Bone marrow (tissue), 2 donors: ENCODE measurements at places on chromosomes 1 and 21.

- DNase-seq: no peak
Measured at GRCh38 chr1:48792961-48793360, 16.3 kb upstream of the BEND5 start.

DNA sequence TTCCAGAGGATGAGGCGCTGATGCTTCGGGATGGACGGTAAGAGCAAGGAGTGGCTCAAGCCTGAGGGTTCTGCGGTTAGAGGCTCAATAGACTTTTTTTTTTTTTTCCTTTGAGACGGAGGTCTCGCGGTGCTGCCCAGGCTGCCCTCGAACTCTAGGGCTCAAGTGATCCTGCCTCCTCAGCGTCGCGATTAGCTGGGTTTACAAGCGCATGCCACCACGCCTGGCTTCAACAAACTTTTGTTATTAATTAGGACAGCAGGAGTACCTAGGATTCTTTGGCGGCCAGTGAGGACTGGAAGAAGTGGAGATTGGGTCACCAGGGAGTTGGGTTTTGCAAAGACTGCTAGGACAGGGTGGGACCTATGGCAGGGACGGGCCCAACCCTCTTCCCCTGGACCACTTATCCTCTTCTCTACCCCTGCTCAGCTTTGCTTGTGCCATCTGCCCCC is 587 bp downstream of the SCNM1 start:
- DNase-seq: no peak

- no peak for DNase-seq
Measured at GRCh38 chr1:177091040-177091439, 73.5 kb downstream of the ASTN1 start.

DNA sequence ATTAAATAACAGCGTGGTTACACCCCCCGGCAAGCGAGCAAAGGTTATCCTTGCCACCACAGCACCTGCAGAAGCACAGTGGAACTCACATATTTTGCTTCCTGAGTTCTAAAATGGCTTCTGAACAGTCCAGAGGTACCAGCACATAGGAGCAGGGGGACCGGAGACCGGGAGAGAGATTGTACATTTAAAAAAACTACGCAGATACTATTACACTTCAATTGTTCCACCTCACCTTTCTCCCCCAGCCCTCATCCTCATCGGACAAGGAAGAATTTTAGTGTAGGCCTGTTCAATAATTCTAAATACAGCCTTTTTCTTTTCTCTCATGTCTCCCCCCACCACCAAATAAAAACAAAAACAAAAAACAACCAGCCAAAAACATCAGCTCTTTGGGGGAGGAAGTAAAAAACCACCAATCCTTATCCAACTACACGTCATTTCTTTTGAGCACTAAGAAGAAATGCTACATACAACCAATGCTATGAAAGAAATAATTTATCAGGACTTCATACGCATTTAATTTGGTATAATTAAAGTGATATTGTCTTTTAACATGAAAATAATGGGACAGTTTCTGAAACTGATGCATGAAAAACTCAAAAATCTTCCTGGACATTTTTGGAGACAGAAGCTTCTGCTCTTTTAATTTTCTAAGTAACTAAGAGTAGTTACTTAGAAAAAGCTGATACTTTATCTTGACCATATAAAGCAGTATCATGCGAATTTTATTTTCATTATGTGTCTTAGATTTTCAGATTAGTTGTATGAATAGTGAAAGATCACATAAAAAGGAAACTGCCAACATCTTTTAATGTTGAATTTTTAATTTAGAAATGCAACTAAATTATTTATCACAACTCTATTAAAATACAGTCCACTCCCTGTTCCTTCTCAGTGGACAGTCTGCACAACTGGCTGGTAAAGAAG is 9.1 kb downstream of the CDKN2C start:
- no peak for DNase-seq

DNA sequence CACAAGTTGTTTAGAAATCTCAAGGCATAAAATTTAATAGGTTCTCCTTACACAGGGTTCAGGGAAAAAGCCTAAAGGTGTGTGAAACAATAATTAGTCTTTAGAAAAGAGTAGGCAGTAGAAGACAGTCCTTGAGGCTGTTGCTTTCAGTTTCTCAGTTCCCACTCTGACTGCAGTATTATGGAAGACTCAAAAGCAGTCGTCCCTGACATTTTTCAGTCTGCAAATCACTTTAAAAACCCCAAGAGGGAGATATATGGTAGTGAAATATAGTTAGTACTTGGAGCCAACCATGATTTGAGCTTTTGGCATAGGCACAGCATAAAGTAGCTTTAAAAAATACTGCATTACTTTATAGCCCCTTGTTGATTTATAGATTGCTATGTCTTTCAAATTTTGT is 299.7 kb downstream of the OLFM3 start:
- no peak for DNase-seq

DNA sequence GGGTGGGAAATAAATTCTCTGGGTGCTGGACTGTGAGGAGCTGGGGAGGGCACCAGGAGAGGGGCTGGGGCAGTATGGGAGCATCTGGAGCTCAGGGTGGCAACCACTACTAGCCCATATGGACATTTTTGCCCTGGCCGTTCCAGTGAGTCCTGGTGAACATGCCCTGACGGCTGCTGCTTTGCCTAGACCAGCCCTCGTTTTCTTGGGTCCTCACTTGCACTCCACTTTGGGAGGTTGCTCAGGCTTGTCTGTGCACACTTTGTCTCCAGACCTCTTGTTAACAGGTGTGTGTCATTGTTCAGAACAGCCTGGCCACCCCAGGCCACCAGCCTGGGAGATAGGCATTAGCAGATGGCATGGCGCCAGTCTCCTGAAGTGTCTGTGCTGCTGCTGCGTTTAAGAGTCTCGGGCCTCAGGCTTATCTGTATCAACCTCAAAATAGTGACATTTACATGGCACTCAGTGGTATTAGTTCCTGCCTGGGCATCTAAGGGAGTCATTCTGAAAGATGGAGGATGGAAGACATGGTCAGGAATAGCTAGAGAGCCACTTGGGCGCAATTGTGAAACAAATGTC is 190.5 kb downstream of the PTPRU start:
- DNase-seq: no peak

- no peak for DNase-seq
Measured at GRCh38 chr1:104706631-104707147, 957.0 kb downstream of the AMY1C start.

DNA sequence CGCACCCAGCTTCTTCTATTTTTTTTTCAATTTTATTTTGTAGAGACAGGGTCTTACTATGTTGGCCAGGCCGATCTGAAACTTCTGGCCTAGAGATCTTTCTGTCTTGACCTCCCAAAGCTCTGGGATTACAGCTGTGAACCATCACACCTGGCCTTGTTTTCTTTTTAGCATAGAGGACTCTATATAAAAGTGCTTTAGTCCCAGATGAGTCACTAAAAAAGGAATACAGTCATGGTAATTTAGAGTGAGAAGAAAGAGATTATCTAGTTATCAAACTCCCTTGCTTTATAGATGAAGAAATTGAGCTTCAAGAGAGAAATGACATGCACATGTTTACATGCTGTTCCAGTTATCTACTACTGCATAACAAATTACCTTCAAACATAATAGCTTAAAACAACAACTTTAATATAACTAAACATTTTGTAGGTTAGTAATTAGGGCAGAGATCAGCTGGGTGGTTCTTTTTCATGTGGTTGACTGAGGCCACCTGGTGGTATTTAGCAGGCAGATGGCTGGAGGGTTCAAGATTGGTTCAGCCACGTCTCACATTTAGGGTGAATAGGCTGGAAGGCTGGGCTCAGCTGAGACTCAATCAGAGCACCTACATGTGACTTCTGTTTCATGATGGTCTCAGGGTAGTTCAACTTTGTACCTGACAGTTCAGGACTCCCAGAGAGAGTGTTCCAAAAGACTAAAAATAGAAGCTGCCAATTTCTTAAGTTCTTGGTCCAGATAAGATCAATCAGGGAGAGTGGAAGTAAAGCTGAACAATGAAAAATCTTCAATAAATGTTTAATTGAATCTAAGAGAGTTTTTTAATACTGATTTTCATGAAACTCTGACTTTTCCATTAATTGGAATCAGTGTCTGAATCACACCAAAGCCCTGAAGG is 16.9 kb upstream of the MTF2 start:
- peak; percentile 44 for DNase-seq

DNA sequence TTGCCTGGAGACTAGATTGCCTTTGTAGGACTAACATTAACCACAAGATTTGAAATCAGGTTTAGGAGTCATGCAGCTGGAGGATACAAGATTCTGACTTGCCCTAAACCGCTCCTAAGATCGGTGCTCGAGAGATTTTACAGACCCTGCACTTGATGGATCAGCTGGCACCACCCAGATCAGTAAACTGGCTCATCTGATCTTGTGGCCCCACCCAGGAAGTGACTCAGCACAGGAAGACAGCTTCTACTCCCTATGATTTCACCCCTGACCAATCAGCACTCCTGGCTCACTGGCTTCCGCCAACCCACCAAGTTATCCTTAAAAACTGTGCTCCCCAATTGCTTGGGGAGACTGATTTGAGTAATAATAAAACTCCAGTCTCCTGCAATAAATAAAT is 876 bp upstream of the CATSPERE start:
- peak; percentile 18 for DNase-seq

- DNase-seq: no peak
Measured at GRCh38 chr1:170765712-170766330, 101.9 kb downstream of the PRRX1 start.

DNA sequence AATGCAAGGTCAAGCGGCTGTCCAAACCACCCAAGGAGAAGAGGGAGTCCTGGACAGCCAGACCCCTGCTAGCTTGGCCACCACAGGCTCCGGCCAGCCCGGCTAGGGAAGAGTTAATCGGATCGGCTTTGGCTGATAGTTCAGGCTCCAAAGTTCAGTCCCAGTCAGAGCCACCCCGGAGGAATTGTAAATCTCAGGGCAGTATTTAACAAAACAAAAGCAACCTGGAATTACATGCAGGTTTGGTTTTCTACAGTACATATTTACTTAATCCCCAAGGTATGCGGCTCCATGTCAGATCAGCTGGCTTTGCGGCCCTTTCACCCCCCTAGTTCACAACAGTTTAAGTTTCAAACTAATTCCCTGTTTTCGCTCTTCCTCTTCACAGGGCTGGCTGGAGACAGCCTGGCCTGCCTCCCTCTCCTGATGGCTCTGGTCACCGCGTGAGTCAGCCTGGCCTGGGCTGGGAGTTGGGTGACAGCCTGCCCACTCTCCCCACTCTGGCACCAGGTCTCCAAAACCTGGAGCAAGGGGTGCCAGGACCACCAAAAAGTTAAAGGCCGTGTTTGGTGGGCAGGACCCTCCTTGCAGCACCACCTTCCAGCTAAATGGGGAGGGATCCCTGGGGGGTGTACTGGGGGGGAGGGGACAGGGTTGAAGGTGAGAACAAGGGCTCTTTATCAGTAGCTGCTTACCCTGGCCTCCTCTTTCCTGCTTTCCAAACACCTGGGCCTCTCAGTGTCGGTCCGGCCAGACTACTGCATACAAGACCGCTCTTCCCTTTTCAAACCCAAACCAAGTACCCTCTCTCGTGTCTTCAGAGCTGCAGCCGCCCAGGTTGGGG is 1.9 kb downstream of the DHRS3 start:
- no peak for DNase-seq

DNA sequence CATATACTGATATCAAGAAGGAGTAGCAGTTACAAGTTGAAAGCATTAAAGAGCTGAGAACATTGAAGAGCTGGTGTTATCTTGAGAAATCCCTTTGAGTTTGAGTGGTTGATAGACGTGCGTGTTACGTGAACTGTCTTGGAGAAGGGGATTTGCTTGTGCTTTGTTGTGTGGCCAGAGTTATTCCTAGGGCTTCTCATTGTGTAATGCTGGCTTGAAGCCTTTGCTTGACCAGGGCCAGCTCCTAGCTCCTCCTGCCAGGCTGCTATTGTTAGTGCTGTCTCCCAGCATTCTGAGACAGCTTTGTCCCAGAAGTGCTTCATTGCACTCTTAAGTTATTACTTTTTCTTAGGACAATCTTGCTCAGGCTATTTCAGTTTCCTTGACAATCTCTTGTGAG is 116.2 kb upstream of the KCNK2 start:
- DNase-seq: no peak

DNA sequence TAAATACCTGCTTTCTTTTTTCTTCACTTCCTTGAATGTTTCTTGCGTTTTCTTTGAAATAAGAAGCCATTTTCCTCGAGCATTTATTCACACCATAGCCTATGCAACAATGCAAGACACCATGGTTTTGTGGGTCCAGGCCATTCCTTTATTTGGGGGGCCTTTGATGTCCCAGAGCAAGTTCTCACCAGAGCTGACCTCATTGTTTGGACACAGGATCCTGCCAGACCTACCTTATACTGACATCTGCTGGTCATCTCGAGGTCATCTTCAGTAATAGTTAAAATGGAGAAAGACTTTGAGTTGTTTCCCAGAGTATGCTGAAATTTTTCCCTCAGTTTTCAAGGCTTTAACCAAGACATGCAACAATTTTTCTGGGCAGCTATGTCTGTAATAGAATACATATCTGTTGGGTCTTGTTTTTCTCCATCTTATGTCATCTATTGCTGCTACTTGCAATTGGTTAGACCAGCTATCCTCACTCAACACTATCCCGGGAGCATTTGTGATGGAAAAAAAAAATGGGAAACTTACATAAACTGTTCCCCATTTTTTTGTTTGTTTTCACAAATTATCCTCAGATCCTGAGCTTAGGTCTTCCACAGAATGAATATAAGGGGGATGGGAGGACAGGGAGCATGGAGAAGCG is 34.0 kb upstream of the BACE2 start:
- no peak for DNase-seq

- no peak for DNase-seq
Measured at GRCh38 chr1:43987159-43987902, 4.1 kb upstream of the CCDC24 start.

DNA sequence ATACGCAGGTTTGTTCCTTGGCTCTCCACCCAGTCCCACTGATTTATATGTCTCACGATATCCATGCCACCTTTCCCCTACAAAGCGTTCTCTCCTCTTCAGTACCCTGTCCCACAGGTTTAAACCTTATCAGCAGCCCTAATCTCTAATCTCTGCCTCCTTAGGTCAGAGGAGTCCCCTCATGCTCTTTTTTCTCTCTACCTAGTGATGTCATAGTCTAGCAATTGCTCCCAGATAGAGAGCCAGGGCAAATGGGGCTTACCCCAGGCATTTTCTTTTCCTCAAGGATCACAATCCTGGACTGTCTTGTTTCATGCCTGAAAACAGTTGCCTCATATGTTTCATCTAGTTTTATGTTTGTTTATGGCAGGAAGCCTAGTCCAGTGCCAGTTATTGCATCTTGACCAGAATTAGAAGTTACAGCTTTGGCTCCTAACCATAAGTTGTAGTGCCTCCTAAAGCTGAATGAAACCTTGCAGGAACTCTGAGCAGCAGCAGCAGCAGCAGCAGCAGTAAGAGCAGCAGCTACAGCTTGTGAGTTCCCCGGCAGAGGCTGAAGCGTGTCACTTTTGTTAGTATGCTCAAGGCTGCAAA is 26.7 kb upstream of the TP53BP2 start:
- DNase-seq: no peak

GRCh38 chr1:18411820-18412641 is 68.7 kb upstream of the KLHDC7A start:
- DNase-seq: no peak

- DNase-seq: no peak
Measured at GRCh38 chr1:17244821-17245740, 3.8 kb upstream of the PADI3 start.

GRCh38 chr1:167775178-167775577 is 53.4 kb downstream of the MPZL1 start:
- DNase-seq: no peak
